ENCODE measurements at places on chromosomes 7 and 10.

DNA sequence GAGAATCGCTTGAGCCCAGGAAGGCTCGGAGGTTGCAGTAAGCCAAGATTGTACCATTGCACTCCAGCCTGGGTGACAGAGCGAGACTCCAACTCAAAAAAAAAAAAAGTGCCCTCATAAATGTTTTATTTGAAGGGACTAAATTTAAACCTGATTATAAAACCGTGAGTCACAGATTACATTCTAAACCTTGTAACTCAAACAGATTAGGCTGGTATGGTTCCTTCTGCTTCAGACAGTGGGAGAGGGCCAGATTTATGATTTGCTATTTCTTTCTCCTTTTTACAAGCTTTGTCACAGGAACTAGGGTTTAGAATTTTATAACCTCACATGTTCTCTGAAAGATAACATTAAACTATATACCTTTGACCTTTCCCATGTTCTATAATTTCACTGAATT, 801.2 kb upstream of the ZWINT start:
- no peak for DNase-seq

DNA sequence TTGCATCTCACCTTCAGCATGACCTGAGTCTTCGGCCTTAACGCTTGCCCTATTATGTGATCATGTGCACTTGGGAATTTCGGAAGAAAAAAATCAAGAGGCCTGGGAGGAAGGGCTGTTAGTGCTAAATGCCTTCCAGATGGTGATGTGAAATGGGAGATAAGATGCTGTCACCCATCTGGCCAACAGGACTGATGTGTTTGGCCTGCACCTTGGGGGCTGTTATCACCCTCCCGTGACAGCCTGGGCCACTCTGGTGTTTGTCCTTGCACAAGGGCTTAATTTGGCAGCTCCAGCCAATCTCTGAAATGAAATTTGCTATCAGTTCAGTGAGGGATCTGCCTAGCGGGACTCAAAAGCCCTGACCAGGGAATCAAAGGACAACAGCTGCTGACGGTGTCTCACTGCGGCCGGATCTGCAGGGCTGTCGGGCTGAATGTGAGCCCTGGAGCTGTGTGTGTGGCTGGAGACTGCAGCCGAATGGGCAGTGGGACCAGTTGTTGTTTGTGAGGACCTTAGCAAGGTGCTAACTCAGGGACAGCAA, 131.4 kb upstream of the BTBD16 start:
- DNase-seq: no peak

GRCh38 chr7:155048006-155048405, 22.1 kb upstream of the HTR5A start:
- DNase-seq: no peak

- no peak for DNase-seq
Measured at GRCh38 chr10:110221721-110222261, 14.4 kb downstream of the MXI1 start.

GRCh38 chr10:63603709-63604445, 82.7 kb downstream of the REEP3 start:
- no peak for DNase-seq

- DNase-seq: no peak
Measured at GRCh38 chr7:767941-768731, 41.1 kb upstream of the PRKAR1B start.

- no peak for DNase-seq
Measured at GRCh38 chr7:18873734-18874336, 243.6 kb downstream of the TWIST1 start.

- no peak for DNase-seq
Measured at GRCh38 chr7:157685430-157686284, 348.9 kb downstream of the DNAJB6 start.

DNA sequence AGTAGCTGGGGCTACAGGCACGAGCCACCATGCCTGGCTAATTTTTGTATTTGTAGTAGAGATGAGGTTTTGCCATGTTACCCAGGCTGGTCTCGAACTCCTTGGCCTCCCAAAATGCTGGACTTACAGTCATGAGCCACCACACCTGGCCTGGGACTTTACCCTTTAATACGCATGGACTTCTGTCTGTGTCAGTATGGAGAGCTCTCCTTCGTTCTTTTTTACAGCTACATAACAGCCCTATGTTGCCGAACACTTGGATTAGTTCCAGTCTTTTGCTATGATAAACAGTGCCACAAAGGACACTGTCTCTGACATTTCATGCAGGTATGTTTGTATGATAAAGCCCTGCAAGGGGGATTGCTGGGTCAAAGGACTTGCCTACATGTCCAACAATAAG, 10.9 kb upstream of the OAT start:
- DNase-seq: no peak

GRCh38 chr10:33012306-33012705, 54.3 kb upstream of the ITGB1 start:
- no peak for DNase-seq

- no peak for DNase-seq
Measured at GRCh38 chr10:81216949-81217348, 658.0 kb upstream of the NRG3 start.

GRCh38 chr7:139451638-139452037, 31.8 kb downstream of the KLRG2 start:
- DNase-seq: no peak

DNA sequence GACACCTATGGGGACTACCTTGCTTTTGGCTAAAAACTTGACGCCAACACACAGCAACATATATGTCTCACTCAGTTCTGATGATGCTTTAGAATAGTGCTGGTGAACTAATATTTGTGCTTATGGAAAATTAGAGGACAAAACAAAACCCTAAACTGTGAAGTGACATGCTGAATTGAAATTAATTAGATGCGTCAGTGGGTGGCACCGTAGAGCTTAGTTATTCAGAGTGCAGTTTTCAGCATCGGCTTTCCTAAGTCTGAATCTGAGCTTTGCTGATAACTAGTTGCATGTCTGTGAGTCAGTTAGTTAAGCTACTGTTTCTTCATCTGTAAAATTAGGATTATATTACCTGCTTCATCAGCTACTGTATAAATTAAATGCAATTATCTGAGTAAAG, 245.0 kb upstream of the SORCS1 start:
- DNase-seq: peak; percentile 1

GRCh38 chr10:73871295-73872189, 2.8 kb downstream of the CAMK2G start:
- no peak for DNase-seq

DNA sequence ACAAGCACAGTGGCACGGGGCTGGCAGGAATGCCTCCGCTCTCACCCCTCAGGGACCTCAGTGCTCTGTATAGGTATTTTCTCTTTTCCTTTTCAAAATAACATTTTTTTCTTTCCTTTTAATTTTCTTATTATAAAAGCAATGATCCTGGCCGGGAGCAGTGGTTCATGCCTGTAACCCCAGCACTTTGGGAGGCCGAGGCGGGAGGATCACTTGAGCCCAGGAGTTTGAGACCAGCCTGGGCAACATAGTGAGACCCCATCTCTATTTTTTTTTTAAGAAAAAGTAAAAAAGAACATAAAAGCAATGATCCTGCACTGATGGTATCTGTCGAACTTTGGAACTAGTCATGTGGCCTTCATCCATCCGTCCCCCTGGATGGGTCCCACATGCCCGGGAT, 3.2 kb downstream of the PRF1 start:
- DNase-seq: no peak

Measured in OCI-LY7 (cell line).